M059J (cell line): ENCODE measurements at places on chromosomes 2 and 18. TPM values are rescaled to one million over a fixed set of nuclear protein-coding genes. Genes with fewer than 3 reads are reported as not detected.

The EIF2AK2 gene
- total RNA-seq = 63.7 and 90.2 TPM in 2 replicates

DNA sequence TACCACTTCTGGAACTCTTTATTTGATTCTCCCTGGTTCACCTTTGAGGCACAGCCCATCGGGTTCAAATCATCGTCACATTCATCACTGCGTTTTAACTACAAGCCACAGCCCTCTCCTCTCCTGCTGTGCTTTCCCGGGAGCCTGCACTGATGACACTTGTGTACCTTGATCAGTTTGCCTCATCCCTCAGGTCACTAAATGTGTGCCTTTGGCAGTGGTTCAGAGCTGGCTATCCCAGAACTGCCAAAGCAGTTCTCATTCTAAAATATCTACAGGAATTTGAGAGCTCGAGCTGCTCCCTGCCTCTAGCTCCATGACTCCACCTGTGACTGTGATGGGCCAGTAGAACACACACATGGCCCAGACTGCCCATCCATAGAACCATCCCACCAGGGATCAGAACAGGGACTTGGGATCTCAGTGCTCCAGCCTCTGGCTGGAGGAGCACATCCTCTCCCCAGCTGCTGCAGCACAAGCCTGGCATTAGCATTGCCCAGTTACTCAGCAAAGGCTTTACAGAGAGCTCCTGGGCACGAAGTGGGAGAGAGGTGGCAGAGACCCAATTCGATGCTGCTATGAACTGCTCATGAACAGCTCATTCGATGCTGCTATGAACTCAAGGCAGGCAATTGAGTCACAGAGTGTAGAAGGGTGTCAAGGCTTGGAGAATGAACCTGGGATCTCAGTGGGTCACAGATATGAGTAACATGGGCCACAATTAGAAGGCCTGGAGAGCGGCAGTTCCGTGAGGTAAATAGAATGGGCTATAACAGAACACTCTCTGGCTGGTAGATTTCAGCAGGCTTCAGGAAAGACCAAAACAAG is 41.9 kb downstream of the EVA1A start:
- DNase-seq = peak; percentile 46

DNA sequence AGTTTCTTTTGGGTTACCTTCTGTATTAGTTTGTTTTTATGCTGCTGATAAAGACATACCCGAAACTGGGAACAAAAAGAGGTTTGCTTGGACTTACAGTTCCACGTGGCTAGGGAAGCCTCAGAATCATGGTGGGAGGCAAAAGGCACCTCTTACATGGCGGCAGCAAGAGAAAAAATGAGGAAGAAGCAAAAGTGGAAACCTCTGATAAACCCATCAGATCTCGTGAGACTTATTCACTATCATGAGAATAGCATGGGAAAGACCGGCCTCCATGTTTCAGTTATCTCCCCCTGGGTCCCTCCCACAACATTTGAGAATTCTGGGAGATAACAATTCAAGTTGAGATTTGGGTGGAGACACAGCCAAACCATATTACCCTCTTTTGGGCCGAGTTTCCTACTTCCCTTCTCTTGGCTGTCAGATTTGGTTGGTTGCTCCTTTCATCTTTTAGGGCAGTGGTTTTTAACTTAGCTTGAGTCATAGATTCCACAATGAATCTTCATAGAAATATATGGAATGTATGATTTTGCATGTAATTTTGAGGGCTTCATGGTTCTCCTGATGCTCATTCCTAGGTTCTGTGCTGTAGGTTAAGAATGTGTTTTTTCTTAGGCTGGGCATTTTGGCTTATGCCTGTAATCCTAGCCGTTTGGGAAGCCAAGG is 44.2 kb downstream of the CEP192 start:
- peak; percentile 2 for DNase-seq

DNA sequence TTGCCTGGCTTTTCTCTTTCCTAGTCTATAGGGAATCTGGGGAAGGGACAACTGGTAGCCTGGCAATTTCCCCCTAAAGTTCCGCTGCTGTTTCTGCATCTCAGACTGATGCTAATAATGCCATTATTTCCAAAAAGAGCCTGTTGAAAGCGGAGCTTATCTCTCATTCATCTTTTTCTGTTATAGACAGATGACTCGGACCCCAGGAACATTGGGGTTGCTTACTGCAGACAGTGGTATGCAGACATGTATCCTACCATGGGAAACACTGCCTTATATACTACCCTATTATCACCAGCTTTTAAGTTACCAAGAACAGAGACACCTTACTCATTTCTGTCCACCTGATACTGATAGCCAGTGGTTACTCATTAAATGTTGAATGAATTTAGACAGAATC is 15.3 kb downstream of the ETAA1 start:
- no peak for DNase-seq

GRCh38 chr2:125837128-125837527 is 818.8 kb upstream of the GYPC start:
- DNase-seq = no peak
